ENCODE measurements at places on chromosomes 1 and 21. TPM values are rescaled to one million over a fixed set of nuclear protein-coding genes. Genes with fewer than 3 reads are reported as not detected.

CYP2J2 gene
- total RNA-seq = 0.33 TPM

UTS2 gene
- not detected for total RNA-seq

SDHB gene
- 159 TPM for total RNA-seq

TP73 gene
- under 0.01 TPM for total RNA-seq

OR10Z1 gene
- total RNA-seq = 0.22 TPM

All from uterine smooth muscle cell (primary cell).